NCI-H1436 (cell line): ENCODE measurements at places on chromosomes 1 and 21.

DNA sequence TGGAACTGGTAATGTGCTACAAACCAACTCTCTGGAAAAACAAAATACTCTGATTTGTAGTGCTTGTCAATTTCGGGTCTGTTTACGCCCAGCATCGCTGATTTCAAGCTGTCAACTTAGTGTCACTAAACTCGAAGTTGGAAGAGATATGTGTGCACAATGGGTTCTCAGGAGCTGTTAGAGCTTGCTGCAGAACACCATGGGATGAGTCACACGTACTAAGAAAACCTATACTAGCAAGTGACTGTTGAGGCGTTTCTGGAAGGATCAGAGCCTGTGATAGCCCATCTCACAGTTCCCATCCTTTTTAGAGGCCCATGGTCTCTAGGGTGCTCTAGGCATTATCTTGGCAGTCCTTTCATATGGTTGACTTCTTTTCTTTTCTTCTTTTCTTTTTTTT, 14.3 kb downstream of the GMEB1 start:
- no peak for DNase-seq

GRCh38 chr1:71463144-71463543, 382.3 kb upstream of the ZRANB2 start:
- DNase-seq = no peak

DNA sequence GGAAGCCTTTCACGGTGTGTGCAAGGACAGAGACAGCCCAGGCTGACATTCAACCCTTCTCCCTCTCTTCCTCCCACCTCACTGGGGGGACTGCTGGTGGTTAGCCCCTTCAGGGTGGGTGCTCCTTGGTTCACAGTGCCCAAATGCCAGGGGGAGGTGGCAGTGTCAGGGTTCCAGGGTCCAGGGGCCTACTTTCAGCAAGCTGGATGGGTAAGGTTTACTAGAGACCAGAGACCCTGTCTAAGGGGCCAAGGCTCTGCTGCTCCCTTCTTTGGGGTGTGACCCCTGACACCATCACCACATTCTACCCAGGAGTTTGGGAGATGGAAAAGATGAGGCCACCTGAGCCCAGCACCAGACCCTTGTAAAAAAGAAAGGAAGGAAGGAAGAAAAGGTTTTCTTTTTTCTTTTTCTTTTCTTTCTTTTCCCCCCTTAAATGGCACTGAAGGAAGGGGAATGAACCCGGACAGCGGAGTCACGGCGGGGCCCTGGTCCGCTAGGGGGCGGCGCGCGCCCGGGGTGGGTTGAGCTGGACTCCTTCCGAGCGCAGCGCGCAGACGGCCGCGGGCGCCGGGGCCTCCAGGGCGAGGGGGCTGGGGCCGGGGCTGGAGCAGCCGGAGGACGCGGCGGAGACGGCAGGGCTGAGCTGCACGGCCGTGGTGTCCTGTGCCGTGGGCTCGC, 18.8 kb downstream of the KNCN start:
- DNase-seq = peak; percentile 51

DNA sequence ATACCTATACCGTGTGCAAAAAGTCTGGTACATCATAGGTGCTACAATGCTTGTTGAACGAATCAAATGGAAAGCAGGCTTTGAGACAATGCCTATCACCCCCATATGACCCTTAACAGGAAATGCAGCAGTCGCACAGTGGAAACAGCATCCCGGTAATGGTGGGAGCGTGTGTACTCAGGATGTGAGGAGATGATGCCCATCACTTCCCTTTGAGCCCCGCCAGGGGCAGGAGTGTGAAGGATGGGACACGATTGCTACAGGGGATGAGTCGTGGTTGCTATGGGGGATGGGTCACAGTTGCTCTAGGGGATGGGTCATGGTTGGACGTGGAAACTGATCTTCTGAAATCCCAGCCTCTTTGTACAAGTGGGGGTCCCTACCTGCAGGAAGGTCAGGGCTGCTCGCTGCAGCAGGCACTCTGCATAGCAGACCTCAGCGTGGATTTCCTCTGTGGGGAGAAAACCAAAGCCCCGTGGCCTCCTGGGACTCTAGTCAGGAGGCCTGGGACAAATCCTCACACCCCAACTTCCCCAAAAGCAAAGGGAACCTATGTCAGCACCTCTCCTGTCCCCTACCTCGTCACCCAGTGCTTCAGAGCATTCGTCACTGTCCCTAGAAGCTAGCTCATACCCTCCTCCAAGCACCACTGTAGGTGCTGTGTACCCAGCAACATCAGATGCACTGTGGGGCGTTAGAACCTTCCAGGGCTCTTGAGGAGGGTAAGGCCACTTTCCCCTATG, 19.3 kb downstream of the TTC39A start:
- no peak for DNase-seq

GRCh38 chr1:247552231-247552630, 3.3 kb downstream of the GCSAML start:
- no peak for DNase-seq

DNA sequence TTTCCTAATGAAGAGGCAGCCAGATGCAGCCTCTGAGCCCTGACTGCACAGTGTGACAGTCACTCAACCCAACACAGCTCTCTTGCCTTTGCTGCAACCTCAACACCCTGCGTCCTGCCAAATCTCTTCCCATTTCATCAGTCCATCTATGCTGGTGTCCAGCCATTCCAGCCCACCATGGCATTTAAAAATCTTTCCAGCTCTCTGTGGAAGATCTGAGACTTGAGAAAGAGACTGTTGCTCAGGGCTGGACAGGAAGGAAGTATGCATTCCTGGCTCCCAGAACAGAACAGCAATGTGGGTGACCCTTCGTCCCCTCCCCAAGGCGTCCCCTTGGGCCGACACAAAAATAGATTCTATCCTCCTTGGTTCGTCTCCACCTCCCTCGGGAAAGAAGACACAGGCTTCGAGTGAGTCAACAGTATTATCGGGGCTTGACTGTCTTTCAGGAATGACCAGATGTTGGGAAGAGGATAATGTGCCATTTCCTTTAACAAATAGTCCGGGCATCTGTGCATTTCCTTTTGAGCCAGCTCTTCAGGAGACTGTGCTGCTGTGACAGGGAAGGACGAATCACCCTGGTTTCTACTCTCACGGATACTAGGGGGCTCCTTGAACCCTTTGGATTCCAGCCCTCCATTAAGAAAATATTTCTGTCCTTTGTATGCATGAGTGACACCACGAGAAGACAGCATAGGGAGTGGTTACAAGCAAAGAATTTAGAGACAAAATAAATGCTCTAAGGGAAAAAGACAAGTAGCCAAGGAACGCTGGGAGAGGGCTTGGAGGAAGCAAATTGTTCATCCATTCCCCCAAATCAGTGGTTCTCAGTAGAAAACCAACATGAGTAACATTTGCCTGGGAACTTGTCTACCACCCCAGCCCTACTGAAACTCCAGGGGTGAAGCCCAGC, 111.4 kb upstream of the CDC42BPA start:
- no peak for DNase-seq

DNA sequence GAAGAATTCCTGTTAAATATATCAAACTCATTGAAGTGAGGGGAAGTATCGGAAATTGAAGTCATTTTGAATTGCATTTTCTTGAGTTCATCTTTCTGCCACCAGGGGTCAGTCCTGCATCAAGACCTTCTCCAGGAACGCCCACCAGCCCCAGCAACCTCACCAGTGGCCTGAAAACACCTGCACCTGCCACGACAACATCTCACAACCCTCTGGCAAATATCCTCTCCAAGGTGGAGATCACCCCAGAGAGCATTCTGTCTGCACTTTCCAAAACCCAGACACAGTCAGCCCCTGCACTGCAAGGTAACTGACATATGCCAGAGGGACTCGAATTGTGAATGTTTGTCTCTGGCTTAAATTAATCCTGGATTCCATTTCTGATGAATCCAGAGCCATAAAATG, 22.8 kb upstream of the TARS2 start:
- DNase-seq = peak; percentile 52
